CD4-positive, alpha-beta T cell treated with Interleukin-21 for 1 hour (primary cell): ENCODE measurements at places on chromosomes 6 and 20.

DNA sequence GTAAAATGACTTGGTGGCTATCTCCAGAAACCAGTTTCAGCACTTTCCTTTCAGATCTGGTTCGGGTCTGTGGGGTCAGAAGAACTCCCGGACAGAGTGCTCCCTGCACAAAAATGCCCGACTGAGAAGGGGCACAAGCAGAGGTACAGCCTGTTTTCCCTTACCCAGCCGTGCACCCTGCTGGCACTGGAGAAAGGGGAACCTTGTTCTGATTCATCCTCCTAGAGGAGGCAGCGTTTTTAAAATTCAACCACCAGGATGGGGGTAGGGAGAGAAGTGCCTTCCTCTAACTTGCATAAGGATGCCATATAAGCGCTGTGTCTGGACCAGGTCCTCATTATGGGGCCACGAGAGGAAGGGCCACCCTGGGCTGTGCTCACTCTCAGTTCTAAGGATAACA is 17.6 kb downstream of the RIMS4 start:
- DNase-seq: no peak

GRCh38 chr6:75557068-75557467 is 44.6 kb upstream of the SENP6 start:
- no peak for DNase-seq

DNA sequence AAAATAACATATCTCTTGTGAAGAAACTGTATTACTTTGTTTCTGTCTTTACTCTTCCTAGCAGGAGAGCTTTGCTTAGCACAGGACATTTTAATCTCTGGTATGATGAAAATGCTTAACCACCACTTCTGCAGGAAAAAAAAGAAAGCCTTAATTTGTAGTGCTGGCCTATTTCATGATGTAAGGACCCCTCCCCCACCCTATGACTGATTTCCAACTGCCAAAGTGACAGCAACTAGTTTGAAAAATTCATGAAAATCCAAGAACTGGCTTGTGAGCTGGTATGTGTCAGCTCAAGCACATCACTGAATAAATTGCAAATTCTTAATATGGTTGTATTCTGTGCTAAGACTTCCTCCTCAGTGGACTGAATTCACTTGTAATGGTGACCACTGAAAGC is 125.3 kb downstream of the REV3L start:
- no peak for DNase-seq

GRCh38 chr6:34375833-34376232 is 16.6 kb downstream of the NUDT3 start:
- DNase-seq: no peak

DNA sequence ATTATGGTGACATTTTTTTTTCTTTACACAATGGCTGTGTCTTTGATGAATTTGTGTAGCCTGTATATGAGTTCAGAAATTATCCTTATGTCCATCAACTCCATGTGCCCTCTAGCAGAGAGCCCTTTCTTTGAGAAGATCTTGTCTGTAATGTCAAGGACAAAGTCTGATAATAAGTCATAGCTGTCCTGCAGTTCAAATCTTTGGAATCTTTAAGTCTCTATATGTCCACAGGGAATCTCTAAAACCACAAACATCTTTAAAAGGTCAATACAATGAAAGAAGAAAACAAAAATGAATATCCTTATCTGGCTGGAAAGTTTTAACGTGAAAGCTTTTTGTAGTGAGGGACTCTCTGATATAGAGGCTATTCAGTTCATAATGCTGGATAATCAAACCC is 16.9 kb upstream of the TMEM14A start:
- DNase-seq: no peak

DNA sequence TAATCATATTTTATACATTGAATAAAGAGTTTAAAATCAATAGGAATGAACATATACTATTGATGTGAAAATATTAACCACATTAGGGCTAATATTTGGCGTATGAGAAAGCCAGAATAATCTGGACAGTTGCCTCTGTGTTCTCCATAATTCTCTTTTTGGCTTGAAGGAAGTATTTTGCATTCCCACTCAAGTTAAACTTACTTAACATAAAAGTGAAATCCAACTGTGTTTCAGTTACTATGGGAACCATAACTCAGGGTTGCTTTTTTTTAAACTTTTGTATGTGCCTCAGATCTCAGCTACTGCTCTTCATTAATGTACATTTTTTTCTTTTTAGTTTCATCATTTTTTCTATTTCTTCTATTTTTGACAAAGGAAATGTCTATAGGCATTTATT is 479.8 kb downstream of the NKAIN2 start:
- DNase-seq: no peak

GRCh38 chr6:15310680-15311079 is 64.8 kb downstream of the JARID2 start:
- DNase-seq: no peak

GRCh38 chr6:15500901-15501825 is 161.7 kb downstream of the DTNBP1 start:
- DNase-seq: no peak

- no peak for DNase-seq
These were observed 46.8 kb downstream of the INSM1 start for GRCh38 chr20:20414640-20415220.

GRCh38 chr6:113102761-113103160 is 754.4 kb upstream of the MARCKS start:
- DNase-seq: no peak

GRCh38 chr6:157046776-157047175 is 269.6 kb downstream of the ARID1B start:
- DNase-seq: no peak

- peak; percentile 54 for DNase-seq
These were observed 2.6 kb upstream of the SIRPB1 start for GRCh38 chr20:1622450-1622849.

DNA sequence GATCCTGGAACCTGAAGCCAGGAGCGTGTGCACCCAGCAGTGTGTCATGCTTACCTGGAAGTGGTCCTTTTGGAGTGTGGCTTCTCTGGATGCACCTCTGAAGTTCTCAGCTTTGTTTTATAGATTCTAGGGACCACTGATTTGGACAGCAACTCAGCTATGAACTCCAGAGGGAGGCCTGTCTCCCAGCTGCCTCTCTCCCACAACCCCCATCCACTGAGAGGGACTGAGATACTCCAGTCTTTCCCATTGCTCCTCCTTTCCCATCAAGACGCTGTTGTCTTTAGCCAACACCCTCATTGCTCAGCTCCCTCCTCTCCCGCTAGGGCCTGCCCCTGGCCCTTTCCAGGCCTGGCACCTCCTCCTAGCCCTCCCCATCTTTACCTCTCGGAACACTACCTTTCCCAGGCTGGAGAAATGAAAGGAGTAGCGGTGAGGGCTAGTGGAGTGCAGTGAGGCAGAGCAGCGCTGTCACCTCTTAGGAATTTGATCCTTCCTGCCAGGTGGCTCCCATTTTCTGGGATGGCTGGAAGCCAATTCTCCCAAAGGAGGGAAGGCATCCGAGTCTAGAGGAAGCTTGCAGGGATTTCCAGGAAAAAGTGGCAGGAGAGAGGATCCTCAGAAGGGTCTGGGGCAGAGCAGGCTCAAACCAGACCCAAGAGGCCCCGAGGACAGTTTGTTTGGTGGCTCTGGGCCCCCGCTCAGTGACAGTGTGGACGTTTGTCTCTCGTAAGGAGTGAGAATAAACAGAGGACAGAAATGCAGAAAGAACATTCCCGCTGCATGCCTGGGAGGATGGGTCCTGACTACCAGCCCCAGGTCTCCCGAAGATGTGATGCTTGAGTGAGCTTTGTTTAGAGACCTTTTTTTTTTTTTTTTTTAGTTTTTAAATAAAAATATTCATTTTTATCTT is at the start of gene LRRN4:
LRRN4 (minus strand) TSS at position 285 of the 913 bp plus-strand sequence. CDS start 1,261 bp downstream, outside the sequence.
- DNase-seq: no peak

GRCh38 chr6:118939683-118940082 is 4.7 kb upstream of the MCM9 start:
- DNase-seq: no peak

- no peak for DNase-seq
These were observed 49.5 kb downstream of the UNC5CL start for GRCh38 chr6:40989204-40990169.

DNA sequence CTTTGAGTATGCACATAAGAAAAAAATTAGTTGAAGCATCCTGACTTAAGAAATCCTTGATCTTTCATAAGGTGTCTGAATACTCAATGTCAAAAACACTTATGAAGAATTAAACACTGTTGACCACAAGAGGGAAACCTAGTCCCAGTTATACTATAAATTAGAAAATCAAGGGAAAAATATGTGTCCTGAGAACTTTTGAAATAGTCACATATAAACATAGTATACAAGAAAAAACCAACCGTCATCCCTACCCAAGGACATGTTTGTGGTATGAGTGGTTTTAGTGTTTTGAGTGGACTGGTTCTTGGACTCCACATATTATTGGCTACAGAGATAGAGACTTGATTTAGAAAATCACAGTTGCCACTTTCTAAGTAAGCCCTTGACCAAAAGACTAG is 7.6 kb upstream of the HLA-DRA start:
- DNase-seq: peak; percentile 51

DNA sequence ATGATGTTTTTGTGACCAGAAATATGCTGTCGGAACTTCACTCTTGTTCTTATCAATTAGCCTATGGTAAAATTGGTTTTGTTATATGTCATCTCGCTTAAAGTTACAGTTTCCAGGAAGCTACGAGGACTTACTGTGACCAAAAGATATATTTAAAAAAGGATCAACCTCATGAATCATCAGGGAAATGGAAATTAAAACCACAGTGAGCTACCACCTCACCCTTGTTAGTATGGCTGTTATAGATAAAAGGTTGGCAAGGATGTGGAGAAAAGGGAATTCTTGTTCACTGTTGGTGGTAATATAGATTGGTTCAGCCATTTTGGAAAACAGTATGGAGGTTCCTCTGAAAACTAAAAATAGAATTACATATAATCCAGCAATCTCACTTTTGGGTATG is 14.3 kb upstream of the INSM1 start:
- no peak for DNase-seq

DNA sequence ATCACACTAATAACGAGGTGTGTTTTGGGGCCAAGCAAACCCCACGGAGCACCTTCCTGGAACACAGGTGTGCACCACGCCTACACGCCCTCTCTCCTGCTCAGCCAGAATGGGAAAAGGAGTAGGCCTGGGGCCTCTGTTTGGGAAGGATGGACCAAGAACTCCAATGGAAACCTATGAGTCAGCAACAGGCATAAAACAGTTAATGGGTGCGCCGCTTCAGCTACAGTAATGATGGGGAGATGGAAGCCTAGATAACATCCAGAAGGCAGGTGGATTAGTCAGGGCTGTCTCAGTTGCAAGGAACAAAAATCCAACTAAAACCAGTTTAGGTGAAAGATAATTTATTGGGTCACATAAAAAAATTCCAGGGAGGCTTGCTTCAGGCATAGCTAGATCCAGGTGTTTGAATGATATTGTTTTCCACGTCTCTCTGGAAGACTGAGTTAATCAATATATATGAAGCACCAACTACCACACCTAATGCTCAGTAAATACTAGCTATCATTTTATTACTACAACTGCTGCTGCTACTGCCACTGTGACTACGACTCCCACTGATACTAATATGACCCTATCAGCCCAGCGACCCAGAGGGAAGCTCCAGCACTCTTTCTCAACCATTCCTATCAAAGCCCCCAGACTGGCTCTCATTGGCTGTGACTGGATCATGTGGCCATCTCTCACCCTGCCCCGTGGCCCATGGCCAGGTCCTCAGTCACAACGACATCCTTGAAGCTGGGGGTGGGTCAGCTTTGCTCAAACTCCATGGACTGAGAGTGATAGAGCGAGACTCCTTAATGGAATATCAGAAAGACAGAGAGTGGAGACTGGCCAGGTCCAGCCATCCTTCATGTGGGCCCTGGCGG is 155.2 kb upstream of the PTPN1 start:
- no peak for DNase-seq

GRCh38 chr6:117459204-117459944 is 23.1 kb upstream of the DCBLD1 start:
- no peak for DNase-seq

DNA sequence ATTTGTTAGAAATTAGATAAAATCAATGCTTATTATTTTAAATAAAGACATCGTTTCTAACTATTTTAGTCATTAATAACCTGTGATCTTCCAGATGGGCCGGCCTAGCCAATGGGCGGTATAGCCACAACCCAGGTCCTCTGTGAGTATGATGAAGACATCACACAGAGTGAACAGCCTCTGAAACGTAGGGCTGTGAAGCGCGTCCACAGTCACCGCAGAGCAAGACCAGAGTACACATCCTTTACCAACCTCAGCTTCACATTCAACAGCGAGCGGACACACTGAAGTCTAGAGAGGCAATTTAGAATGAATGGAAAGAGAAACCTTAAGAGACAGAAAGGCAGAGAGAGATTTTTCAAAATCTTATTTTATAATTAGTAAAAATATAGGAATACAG is 125.0 kb upstream of the RPS6KA2 start:
- DNase-seq: no peak

GRCh38 chr6:108502832-108503231 is 57.9 kb upstream of the FOXO3 start:
- no peak for DNase-seq

DNA sequence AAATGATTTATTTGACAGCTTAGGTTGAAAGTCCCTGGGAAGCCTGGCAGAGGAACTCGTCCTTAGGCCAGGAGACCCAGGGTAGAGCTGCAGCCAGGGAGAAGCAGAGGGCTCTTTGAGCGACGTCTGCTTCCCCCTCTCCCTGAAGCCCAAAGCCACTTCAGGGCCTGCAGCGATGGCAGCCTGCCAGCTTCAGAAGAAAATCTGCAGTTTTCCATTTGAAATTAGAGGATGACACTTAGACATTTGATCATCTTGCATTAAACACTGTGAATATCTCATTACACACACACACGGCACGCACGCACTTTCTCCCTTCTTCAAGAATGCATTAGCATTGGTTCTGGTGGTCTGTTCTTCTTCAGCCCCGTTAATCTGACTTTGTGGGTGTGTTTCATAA is 96.5 kb downstream of the PLEKHG1 start:
- DNase-seq: no peak

- DNase-seq: no peak
These were observed 630.7 kb downstream of the HACE1 start for GRCh38 chr6:104229057-104229456.
